ENCODE measurements at places on chromosomes 12 and 14.

DNA sequence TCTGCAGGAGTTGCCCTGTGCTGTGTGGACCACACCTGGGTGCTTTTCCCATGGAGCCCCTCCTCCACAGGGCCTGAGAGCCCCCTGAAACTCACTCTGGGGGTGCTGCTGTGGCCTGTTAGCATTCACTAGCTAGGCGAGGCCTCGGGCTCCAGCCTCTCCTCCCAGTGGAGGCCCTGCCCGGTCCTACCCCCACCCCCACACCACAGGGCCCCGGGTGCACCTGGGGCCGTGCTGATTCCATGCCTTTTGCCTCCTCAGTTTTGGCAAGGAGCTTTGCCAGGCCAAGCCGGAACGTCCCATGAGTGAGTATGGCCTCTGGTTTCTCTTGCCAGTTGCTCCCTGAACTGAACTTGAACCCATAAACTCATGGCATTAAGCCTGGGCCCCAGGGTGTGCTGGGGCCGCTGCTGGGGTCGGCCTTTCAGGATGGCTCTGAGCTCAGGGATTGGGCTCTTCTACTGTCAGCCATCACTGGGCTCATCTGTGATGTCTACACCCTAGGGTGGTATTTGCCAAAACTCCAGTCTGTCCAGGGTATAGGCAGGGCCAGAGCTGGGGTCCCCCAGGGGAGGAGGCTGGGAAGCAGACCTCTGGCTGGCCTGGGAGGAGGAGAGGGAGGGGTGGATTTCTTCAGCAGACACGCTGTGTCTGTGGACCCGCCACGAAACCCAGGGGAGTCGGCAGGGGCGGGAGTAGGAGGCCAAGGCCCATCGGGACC is 58.7 kb upstream of the TSPAN9 start:
- peak; percentile 32 for DNase-seq

DNA sequence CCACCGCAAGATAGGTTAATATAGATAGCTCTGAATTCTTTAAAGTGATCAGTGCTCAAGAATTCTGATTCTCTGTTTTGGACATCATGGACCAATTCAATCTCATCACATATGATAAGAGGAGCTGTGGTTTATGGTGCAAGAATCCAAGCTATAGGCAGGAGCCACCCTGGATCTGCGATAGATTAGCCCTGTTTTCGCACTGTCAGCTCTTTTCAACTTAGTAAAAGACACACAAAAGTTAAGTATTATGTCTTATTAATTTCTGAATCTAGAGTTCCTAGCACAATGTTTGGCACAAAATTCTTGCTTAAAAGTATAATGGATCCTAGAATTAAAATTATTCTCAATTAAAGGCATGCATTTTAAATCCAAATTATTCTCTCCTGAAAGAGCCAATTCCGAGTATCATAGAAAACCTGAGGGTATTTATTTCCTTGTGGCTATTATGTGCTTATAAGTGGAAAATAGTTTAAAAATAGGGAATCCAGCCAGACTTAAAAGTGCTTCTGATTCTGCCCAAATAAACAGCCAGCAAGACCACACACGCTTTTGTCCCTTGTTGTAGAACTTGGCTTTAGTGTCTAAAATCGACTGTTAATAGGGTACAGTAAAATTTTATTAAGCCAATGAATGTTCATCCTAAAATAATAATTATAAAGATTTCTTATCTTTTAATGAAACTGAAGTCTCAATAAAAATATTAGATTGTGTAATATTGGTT is 184.9 kb upstream of the FLRT2 start:
- no peak for DNase-seq

- no peak for DNase-seq
These were observed 84.4 kb upstream of the NEDD1 start for GRCh38 chr12:96822641-96823040.

DNA sequence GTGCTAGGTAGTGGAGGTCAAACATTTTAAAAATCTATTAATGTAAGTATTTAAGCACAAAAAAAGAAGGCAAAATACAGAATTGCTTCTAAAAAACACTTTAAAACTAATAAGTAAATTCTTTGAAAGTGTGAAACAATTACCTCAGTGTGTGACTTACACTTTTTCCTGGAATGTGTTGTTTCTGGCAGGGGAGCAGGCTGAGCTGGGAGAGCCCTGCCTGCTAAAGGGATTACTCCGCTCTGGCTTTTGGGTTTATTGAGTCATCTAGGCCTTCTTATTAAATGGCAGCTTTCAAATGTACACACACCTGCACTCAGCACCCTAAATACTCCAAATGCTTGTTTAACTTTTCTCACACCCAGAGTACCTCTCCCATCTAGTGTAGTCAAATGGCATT is 279.8 kb downstream of the AKAP6 start:
- DNase-seq = no peak

DNA sequence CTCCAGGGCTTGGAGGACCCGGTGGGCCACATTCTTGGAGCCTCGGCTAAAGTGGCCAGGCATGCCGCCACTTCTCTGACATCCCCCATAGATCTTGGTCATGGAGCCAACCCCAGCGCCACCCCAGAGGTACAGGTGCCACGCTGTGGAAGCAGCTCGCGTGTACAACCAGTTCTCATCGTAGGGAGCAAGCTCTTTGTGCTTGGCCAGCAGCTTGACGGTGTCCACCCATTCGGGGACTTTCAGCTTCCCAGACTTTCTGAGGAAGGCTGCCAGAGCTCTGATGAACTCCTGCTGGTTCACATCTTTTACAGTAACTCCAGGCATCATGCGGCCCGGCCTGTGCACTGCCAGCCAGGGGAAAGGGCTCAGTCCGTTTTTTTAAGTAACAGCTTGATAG is 29.3 kb upstream of the EAPP start:
- peak; percentile 44 for DNase-seq

DNA sequence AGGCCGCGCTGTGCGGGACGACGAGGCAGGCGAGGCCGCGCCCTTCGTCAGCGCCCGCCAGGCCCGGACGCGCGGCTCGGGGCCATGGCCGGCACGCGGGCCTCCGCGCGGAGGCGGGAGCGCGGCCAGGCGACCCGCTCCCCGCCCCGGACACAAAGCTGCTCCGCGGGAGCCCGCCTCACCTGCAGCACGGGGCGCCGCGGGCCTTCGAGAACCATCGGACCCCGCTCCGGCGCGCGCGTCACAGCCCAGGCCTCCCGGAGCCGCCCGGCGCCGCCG is 342 bp downstream of the DICER1 start:
- no peak for DNase-seq

DNA sequence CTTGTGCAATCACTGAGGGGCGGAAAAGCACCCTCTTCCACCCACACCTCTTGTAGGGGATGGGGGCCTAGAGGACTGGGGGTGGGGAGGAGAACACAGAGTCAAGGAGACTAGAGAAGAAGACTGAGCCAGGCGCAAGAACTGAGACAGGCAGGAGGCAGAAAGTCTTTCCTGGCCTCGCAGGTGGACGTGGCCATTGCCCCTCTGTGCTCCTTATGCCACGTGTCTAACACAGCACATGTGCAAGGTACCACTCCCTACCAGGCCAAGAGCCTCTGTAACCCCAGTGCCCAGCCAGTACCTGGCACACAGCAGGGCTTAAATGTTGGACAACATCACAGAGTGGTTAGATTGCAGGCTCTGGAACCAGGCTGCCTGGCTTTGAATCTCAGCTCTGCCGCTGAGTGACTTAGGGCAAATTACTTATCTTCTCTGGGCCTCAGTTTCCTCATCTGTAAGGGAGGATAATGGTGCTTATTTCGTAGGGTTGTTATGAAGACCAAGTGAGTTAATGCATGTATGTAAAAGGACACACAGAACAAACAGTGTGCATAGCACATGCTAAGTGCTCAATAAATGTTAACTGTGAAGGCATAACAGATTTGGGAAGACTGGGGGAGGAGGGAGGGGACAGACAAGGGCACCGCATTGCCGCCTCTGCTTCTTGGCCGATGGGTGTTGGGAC is 1.4 kb upstream of the TAMALIN start:
- no peak for DNase-seq

DNA sequence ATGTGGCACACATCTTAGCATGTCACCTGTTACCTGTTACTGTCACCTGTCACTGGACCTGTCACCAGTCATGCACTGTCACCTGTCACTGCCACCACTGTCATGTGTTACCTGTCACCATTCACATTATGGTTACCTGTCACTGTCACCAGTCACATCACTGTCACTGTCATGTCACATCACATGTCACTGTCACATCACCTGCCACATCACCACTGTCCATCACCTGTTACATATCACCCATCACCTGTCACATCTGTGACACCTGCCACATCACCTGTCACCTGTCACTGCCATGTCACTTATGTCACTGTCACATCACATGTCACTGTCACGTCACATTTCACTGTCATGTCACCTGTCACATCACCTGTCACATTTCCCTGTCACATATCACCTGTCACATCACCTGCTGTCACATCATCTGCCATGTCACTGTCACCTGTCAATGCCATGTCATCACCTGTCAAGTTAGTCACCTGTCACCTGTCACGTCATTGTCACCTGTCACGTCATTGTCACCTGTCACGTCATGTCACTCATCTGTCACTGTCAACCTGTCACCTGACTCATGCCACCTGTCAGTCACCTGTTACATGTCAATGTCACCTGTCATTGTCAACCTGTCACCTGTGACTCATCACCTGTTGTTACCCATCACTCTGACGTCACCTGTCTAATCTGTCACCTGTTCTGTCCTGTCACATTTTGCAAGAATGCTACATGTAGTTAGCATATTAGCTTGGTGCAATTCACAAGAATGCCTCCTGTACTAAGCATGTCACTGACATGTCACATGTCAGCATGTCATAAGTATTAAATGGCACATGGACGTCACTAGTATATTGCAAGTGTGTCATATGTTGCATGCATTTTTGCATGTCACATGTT is 29.0 kb upstream of the TESC start:
- DNase-seq = no peak

- DNase-seq = no peak
These were observed 220.7 kb downstream of the NOVA1 start for GRCh38 chr14:26377150-26377549.

DNA sequence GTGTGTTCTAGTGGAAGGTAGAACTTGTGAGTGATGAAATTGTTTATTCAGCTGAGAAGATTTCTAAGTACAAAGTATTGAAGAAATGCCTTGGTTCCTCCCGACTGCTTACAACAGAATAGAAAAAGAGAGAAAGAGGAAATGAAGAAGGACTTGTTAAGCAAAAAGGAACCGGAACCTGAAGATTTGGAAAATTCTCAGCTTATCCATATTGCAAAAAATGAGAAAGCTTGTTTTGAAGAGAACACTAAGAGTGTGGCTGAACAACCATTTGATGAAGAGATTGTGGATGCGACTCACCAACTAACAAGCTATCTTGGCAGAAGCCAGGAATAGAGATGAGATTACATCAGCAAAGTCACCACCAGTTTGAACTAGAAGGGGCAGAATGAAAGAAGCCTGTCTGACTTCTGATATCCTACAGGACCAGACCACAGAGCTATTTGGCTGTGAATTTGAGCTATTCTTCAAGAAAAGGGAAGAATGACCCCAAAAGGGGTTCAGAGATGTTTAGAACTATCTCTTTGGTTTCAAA is 15.1 kb downstream of the NDUFA9 start:
- DNase-seq = no peak

DNA sequence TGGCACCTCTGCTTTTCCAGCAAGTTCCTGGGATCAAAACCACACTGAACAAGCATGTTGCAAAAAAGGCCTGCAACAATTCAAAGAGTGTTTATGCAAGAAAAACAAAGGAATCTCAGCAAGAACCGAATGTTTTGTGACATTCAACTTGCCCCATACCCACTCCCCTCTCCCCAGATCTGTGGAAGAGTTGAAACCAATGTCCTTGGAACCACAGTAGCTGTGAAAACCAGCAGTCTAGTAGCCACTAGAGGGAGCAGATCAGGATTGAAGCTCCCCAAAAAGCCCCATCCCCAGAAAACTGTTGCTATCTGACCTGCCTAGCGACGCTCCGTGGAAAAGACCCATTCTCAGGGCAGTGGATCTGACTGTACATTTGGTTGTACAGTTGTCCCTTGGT is 27.1 kb downstream of the PRKAB1 start:
- DNase-seq = no peak

DNA sequence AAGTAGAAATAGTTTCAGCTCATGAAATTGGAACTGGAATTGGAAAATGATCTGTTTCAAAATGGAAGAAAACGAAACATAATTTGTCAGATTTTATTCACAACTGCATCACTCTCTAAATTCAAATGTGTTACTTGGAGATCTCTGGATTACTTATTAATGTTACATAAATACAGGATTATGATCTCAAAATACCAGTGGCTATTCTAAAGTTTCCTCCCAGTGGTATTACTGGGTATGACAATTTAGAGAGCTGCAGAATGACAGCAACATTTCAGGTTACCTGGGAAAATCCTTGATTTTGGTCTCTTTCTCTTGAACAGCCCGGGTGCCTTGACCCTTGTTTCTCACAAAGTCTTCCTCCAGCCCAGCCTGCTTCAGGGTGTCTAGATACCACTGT is 14.2 kb downstream of the FAM161B start:
- no peak for DNase-seq

GRCh38 chr14:23345987-23346692 is 6.5 kb downstream of the SLC22A17 start:
- DNase-seq = no peak

- no peak for DNase-seq
These were observed 62.1 kb downstream of the TNFAIP2 start for GRCh38 chr14:103185051-103186029.

DNA sequence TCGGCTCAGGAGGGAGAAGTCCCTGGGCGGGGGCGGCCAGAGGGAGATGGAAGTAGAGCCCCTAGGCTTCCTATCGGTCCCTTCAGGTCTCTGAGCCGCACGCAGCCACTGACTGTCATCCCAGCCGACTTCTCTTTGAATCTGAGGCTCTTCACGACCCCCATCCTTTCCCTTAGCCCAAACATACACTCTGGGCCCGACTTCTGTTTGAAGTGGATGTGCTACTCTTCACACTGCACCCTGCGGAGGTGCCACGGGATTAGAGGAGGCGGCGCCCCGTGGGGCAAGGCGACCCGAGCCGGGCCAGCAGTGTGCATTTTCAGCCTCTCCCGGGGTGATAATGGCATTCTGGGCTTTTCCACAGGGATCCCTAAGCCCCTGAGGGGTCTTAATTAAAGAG is 6.0 kb upstream of the DACT1 start:
- no peak for DNase-seq

- DNase-seq = peak; percentile 45
These were observed 342.3 kb downstream of the ZFP36L1 start for GRCh38 chr14:68450391-68451120.

DNA sequence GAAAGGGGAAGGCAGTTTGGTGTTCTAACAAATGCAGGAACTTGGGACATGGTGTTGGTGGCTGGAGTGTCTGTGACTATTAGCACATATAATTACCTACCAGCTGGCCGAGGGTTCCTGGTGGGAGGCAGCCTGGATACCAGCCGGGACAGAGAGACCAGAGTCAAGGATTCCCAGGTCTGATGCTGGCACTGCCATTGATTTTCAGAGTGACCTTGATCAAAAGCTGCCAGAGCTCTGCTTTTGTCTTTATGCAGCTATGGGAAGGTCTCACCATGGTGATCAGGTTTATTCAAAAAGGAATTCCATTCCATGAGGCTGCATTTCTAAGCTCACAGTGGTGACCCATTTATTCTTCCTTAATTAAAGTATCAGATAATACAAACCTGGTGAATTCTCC is 101.0 kb upstream of the PWP1 start:
- no peak for DNase-seq

All from Right ventricle myocardium superior (tissue), 1 donor.